ENCODE measurements at places on chromosomes 11 and 22.

GRCh38 chr11:65133724-65134123 lies 595 bp downstream of the SYVN1 start:
- no peak for DNase-seq

DNA sequence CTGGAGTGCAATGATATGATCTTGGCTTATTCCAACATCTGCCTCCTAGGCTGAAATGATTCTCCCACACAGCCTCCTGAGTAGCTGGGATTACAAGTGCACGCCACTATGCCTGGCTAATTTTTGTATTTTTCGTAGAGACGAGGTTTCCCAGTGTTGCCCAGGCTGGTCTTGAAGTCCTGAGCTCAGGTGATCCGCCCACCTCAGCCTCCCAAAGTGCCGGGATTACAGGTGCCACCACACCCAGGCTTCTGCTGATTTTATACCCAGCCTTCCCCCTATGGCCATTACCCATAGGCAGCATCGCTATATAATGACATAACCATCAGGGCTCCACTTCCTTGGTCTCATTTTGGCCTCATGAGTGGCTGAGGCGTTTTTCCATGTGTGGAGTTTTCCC lies 60.6 kb upstream of the RAB1B start:
- DNase-seq: no peak

DNA sequence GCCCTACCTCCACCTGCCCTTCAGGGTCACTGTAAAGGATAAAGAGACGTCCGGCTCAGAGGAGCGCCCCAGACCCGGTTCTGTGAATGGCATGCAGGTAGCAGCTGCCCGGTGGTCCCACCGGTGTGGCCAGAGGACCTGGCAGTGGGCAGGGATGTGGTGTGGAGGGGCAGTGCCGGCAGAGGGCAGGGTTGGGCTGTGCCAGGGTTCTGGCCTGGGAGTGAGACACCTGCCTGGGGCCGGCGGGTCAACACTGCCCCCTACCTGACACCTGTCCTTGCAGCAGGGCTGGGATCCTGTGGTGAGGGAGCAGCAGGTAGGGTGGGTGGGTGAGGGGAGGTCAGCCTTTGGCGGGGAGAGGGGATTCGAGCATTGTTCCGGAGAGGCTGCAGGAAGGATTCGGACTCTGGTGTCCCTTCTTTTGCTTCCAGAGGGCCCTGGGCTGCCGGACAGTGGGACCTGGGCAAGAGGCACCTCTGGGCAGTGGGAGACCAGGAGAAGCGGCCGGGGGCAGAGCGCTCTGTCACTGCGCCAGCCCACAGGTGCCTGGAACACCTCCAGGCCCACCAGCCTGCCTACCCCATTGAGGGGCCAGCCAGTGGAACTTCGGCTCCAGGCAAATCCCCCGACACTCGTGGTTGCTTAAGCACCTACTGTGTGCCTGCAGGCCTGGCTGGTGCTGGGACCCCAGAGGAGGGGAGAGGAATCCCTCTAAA lies 1.6 kb upstream of the PHLDA2 start:
- DNase-seq: peak; percentile 52

DNA sequence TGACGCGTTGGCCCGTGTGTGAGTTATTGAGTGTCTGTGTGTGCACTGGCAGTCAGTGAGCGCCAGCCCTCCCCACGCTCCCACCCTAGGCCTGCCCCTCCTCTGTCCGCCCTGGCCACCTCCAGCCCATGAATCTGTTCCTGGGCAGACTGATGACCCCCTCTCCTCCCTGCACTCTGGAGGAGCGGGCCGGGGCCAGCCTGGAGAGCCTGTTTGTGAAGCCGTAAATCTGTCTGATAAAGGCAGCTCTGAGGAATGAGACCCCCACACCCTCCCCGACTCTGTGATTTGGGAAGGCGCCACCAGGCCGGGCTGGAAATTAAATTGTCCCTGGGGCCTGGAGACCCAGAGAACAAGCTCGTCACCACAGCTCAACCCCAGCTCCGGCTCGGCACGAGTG lies 8.6 kb downstream of the TSSC4 start:
- DNase-seq: no peak

GRCh38 chr11:108916935-108917334 lies 252.1 kb downstream of the DDX10 start:
- DNase-seq: no peak

DNA sequence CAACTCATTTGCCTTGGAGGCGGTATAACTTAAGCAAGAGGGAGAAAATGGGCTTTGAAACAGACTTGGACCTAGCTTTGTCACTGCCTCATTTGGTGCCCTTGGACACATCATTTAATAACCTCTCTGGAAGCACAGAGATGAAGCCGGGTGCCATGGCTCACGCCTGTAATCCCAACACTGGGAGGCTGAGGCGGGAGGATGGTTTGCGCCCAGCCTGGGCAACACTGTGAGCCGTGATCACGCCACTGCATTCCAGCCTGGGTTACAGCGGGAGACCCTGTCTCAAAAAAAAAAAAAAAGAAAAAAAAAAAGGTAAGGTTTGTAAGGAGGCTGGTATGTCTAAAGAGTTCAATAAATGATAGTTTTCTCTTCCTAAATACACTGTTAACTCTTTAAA lies 806 bp downstream of the COA4 start:
- DNase-seq: no peak

DNA sequence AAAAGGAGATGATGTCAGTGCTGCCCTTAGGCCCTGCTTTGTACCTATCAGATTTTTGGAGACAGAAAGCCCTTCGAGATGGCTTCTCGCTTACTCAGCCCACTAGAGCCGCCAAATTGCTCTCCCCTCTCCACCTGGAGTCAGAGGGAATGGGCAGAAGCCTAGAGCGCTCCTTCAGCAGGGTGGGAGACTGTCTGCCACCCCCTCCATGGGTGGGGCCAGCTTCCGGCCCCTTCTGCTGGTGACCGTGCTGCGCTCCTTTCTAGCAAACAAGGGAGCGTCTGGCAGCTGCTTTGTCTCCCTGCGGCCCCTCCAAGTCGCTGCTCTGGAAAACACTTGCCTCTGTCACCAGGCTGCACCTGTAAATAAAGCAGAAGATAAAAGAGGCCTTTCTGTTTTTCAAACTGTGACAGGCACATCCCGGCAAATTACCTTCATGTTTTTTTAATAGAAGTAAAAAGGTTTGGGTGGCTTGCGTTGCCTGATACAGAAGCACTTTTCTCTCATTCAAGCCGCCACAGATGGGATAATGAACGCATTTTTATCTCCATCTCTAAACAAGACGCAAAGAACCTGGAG lies 145.7 kb upstream of the NECTIN1 start:
- DNase-seq: no peak

GRCh38 chr11:62439785-62440602 lies 21.2 kb downstream of the SCGB1A1 start:
- DNase-seq: no peak

DNA sequence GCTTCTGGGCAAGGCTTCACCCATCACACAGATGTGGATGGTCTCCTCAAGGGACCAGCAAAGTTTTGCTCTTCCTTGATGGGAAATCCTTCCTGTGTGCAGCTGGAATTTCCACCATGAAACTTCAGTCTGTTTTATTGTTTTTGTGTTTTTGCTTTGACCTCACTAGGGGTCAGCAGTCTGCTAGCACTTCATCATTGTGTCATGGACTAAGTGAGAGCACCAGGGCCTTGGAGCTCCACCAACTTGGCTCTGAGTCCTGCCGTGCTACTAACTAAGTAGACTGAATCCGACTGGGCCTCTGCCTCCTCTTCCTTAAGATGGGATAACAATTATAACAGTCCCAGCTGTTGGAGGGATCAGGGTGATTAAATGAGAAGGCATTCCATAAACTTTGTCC lies 305.8 kb upstream of the NCAM1 start:
- DNase-seq: no peak

DNA sequence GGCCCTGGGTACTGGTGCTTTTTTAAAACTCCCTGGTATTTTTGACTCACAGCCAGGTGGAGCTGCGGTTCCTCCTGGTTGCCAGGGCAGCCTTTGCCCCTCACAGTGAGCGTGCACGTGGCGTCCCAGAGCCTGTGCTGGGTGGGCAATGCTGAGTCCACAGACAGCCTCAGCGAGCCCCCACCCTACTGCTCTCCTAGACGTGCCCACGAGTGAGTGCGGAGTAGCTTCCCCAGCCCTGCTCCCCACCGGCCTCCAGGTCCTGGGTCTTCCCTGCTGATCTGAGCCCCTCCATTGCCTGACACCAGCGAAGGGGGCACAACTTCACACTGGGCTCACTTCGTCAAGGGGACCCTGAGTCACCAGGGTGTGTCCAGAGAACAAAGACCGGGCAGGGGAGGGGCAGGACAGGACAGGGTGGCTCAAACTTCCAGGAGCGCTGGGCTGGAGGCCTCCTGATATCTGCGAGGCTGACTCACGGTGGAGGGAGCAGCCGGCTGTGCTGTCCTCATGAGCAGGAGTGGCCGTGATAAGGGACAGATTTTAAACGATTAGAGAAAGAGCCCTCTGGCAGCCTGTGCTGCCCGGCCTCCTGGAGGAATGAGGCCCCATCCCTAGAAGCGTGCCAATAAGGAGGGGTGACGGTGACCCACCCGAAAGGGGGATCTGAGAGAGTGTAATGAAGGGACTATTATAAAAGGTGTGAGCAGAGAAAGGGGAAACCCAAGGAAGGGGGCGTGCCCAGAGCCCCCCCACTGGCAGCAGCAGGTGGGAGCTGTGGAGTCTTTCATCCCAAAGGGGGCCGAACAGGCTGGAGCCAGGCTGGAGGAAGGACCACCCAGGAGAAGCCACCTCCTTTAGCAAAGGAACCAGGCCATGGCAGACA lies 129.3 kb upstream of the FGF3 start:
- DNase-seq: no peak

GRCh38 chr22:46150655-46151477 lies 540 bp downstream of the PPARA start:
- no peak for DNase-seq

GRCh38 chr11:126830216-126830806 lies 170.3 kb downstream of the KIRREL3 start:
- no peak for DNase-seq

DNA sequence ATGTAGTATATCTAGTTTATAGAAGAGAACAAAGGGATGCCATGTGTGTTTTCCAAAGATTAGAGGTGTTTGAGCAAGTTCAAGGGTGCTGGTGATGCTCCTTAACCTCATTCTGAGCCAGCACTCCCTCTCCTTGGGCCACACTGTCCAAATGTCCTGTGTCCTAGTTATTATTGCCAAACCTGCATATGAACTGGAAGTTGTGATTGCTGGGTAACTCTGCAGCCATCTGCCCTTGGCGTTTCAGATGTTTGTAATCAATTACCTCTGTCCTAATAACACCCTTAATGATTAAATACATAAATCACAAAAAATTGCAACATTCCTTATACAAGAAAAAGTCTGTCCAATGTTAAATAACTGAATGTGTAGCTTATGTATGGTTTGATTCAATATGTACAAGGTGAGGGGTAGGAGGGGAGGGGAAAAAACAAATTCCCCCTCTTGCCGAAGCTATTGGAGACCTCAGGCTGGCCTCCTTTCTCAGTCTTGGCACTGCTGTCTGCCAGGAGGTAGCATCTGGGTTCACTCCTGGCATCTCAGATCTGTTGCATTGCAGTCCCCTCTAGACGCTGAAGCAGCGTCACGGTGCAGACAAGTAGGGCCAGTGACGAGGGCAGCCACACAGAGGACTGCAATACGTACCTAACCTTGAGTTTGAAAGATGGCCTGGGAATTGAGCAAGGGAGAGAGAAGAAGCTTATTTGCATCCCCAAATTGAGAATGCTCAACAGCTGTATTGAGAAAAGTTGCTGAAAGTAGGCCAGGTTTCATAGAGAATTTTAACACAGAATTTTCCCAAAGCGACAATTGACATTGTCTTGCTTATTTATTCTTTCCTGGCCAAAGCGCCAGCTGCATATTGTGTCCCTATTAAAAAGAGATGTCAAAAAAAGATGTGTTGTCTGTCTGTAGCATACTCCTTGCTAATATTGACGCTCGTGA lies 89.6 kb upstream of the ARHGAP32 start:
- DNase-seq: no peak

DNA sequence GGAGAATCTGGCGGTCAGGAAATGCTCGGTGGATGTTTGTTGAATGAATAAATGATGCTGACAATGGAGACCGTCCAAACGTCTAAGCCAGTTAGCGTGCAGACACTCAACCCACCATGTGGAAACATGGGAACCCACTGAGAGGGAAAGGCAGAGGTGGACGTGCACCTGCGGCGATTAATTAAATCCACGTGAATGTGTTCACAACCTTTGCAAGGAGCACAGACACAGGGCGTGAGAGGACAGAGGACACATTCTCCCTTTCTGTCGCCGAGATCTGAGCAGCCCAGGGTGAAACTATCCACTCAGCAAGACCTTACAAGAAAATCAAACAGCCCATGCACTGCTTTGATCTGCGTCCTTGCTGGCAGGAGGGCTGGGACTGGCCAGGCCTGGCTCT lies 58.3 kb upstream of the LINC01488 start:
- DNase-seq: no peak

DNA sequence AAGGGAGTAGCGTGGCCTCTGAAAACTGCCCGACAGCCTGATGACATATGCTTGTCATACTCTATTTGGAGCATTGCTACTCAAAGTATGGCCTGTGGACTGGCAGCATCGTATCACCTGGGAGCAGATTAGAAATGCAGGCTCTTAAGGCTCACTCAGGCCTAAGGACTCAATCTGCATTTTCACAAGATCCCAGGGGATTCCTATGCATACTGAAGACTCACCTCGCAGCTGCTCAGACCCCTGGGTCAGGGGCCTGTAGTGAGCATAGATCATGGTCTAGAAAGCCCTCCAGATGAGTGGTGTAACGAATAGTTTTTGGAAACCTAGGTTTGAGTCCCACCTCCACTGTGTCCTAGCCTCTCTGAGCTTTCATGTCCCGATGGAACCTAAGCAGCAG lies 126.3 kb downstream of the FEZ1 start:
- DNase-seq: no peak

GRCh38 chr22:32579529-32580220 lies 105.1 kb downstream of the FBXO7 start:
- DNase-seq: no peak

- no peak for DNase-seq
These were observed 20.8 kb downstream of the ABTB2 start for GRCh38 chr11:34337016-34337415.

- no peak for DNase-seq
These were observed 12.2 kb downstream of the TNKS1BP1 start for GRCh38 chr11:57312511-57313021.

GRCh38 chr11:110303414-110303826 lies 7.0 kb upstream of the RDX start:
- DNase-seq: no peak

DNA sequence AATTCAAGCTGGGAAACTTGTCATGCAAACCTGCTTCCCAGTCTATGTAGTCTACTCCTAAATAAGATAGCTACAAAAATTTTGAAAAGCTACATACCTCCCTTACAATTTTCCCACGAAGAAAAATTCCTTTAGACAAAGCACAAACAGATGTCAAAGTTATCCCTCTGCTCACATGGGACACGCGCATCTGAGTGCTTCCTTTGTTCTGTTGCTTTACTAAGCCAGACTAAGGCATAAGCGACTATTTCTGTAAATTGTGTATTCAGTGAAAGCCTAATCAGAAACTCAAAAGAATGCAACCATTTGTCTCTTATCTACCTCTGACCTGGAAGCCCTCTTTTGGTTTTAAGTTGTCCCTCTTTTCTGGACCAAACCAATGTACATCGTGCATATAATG lies 583.7 kb upstream of the B3GAT1 start:
- DNase-seq: no peak
